Kidney tubule cell (primary cell): ENCODE measurements at places on chromosomes 4 and X.
A peak's percentile ranks its signal among the peaks of the same experiment; 100 is the strongest.

DNA sequence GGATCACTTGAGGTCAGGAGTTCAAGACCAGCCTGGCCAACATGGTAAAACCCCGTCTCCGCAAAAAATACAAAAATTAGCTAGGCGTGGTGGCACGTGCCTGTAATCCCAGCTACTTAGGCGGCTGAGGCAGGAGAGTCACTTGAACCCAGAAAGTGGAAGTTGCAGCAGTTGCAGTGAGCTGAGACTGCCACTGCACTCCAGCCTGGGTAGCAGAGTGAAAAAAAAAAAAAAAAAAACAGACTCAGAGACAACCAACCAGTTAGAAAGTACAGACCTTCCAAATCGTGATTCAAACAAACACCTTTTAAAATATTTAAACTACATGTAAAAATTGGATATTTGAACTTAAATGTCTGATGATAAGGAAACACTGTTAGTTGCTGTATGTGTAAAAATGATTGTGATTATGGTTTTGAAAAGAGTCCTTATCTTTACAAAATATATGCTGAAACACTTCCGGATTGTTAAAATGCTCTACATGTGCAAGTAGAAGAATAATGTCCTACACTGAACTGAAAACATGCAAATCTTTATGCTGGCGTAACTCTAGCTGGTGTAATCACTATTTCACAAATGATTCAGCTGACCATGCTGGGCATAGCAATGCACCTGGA, 37.8 kb downstream of the SH3KBP1 start:
- DNase-seq = no peak

GRCh38 chrX:19585332-19586082, 70.2 kb upstream of the MAP3K15 start:
- no peak for DNase-seq

DNA sequence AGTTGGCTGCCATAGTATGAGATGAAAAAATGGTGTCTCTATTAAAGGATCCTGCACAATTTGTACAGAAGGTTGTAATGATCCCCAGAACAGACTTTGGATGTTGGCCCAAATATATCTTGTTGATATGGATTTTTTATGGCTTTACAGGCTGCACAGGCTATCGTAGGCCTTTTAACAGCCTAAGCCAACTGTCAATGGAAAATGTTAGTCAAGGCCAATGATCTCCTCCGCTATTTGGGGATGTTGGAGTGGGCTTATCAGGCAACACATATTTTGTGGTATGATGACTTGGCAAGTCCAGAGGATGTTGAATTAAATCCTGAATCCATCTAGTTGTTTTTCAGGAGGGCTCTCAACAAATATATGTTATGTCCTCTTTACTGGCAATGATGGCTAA, 42.1 kb downstream of the ZCCHC13 start:
- no peak for DNase-seq

- DNase-seq = no peak
Observed at GRCh38 chr4:10058371-10058770, 37.1 kb upstream of the SLC2A9 start.

- DNase-seq = no peak
Observed at GRCh38 chr4:70463335-70463734, 8.7 kb upstream of the MUC7 start.

- DNase-seq = no peak
Observed at GRCh38 chr4:66219401-66219800, 549.1 kb upstream of the EPHA5 start.

- no peak for DNase-seq
Observed at GRCh38 chr4:113051361-113051760, 1.9 kb downstream of the ANK2 start.

DNA sequence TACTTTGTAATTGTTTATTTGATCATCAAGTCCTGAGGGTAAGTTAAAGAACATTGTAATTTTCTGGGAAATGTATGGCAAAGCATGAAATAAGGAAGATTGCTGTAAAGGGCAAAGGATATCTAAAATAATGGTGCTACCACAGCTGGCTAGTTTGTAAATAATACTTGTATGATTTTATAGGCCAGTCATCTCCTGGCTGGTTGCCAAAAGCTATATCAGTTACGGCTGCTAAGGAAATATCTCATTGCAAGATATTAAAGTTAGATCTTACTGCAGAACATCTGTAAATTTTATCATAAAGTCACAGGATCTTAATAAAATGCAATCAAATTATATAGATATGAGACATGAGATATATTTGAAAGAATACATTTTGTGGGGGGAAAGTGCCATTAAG, 150.8 kb upstream of the CXCL13 start:
- no peak for DNase-seq

DNA sequence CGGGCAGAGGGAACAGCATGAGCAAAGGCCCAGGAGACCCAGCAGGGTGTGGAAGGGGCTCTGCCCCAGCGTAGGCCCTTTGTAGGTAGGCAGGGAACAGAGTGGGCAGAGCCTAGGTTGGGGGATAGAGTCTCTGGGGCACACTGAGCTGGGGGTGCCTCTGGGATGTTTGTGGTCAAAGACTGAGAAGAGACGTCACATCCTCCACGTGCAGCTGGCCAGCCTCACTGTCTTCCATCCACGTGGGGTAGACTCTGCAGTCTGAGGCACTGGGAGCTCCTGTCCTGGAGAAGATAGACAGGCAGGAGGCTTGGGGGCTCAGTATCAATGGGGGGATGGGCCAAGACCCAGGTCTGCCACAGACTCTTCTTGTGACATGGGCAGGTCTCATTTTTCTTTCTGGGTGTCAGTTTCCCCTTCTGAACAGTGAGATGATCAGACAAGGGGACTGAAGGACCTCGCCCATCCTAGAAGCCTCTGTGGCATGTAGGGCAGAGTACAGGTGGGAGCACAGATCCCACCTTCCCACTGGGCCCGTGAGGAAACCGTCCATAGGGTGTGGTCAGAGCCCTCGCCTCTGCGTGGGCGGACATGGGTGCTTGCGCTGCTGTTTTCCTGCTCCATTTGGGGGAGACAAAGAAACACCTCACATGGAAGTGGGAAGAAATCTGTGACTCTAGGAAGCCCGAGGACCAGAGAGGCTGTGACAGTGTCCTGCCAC, 22.9 kb downstream of the WFS1 start:
- DNase-seq = no peak

- no peak for DNase-seq
Observed at GRCh38 chr4:98352396-98352795, 91.2 kb downstream of the RAP1GDS1 start.

GRCh38 chr4:76955182-76955581, 5.6 kb downstream of the SEPTIN11 start:
- DNase-seq = no peak

DNA sequence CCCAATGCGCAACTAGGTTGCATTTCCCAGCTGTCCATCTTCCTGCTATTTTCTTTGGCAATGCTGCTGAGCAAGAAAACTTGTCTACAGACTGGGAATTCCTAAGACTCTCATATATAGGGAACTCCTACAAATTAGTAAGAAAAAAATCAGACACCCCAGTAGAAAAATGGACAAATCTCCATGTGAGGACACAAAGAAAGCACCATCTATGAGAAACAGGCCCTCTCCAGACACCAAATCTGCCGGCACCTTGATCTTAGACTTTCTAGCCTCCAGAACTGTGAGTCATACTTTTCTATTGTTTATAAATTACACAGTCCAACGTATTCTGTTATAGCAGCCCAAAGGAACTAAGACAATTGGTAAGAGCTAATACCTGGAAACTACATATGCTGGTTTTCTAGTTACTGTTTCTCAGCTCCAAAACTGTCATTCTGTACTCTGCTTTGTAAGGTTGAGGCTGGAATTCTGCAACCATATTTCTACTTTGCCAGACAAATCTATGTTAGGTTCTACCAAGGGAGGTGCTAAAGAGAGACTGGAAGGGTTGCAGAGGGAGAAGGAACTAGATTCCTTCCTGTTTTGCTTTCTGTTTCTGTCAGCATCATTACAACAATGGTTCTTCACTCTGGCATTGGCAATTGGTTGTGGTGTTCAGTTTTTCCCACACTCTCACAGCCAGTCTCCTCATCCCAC, 35.7 kb upstream of the FAM241A start:
- DNase-seq = peak; percentile 40

GRCh38 chr4:19319607-19320006, 932.1 kb upstream of the SLIT2 start:
- no peak for DNase-seq

GRCh38 chr4:152539556-152540292, 3.8 kb upstream of the FBXW7 start:
- no peak for DNase-seq

- peak; percentile 41 for DNase-seq
Observed at GRCh38 chr4:80367737-80368136, 32.2 kb downstream of the CFAP299 start.

DNA sequence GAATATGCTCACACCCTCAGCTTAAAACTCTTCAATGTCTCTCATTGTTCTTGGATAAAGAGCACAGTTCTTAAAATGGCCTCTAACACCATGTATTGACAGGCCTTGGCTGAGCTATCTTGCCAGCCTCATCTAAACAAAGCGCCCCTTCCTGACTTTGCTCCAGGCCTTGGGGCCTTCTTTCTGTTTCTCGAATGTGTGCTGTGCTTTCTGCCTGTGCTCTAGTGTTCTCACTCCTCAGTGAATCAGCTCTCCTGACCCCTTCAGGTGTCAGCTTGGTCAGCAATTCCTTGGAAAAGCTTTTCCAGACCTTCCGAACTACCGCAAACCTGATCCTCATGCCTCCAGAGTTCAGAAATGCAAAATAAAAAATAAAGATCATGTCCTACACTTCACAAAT, 346.3 kb upstream of the FSTL5 start:
- no peak for DNase-seq
